ENCODE measurements at places on chromosomes 5 and 9.

GRCh38 chr5:11640158-11640873 lies 263.9 kb downstream of the CTNND2 start:
- DNase-seq, result no peak

GRCh38 chr9:3157011-3157410 lies 313.1 kb upstream of the PUM3 start:
- no peak for DNase-seq

GRCh38 chr5:71456362-71456743 lies 902 bp downstream of the BDP1 start:
- no peak for DNase-seq

DNA sequence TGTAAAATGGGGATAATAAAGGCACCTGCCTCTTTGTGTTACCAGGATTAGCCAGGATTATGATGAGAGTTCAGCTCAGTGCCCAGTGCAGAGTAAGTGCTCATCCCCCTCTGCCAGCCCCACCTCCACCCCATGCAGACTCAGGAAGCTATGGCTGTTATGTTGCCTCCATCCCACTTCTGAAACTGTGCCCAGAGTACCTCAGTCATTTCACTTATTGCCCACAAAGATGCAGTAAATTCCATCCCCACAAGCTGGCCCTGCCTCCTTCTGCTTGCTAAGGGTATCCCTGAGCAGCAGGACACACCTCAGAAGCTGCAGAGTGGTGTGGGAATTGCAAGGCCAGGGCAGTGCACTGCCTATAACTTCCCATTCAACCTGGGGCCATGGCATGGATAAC lies 415.1 kb downstream of the SPOCK1 start:
- no peak for DNase-seq

GRCh38 chr5:157252711-157253465 lies 13.0 kb upstream of the CYFIP2 start:
- DNase-seq, result no peak

- DNase-seq, result no peak
Measured at GRCh38 chr9:1962122-1962521, 53.0 kb upstream of the SMARCA2 start.

DNA sequence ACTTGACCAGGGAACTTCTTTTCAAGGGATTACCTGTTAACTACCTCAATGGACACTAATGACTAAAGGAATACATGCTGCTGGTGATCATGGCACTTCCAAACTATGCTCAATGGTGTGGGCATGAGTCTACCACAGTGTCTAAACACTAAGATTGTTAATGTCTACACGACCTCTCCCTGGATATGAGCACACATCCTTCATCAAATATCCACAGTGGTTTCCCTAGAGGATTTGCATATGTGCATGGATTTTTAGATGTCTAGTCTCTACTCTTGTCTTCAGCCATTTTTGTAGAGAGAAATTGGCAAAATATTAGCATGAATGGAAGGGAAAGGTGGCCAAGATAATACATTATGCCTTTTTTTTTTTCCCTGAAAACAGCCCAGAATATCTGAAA lies 113.3 kb upstream of the CCDC152 start:
- no peak for DNase-seq

GRCh38 chr9:82406456-82407085 lies 418.0 kb downstream of the SPATA31D1 start:
- no peak for DNase-seq

- no peak for DNase-seq
Measured at GRCh38 chr9:99694393-99694792, 127.3 kb upstream of the NR4A3 start.

GRCh38 chr9:102479191-102479590 lies 515.9 kb upstream of the CYLC2 start:
- DNase-seq, result no peak

- no peak for DNase-seq
Measured at GRCh38 chr5:53001541-53001940, 12.4 kb downstream of the ITGA2 start.

- no peak for DNase-seq
Measured at GRCh38 chr9:81737871-81738507, 48.6 kb upstream of the TLE1 start.

- DNase-seq, result no peak
Measured at GRCh38 chr5:97142521-97143254, at the start of gene LIX1. Gene LIX1, minus strand, starts transcription at chr5:97142611. Its CDS starts 35 bp downstream, at chr5:97142576.

GRCh38 chr5:15772131-15772530 lies 272.2 kb downstream of the FBXL7 start:
- DNase-seq, result no peak

- DNase-seq, result no peak
Measured at GRCh38 chr5:103057208-103058130, 62.5 kb downstream of the GIN1 start.

DNA sequence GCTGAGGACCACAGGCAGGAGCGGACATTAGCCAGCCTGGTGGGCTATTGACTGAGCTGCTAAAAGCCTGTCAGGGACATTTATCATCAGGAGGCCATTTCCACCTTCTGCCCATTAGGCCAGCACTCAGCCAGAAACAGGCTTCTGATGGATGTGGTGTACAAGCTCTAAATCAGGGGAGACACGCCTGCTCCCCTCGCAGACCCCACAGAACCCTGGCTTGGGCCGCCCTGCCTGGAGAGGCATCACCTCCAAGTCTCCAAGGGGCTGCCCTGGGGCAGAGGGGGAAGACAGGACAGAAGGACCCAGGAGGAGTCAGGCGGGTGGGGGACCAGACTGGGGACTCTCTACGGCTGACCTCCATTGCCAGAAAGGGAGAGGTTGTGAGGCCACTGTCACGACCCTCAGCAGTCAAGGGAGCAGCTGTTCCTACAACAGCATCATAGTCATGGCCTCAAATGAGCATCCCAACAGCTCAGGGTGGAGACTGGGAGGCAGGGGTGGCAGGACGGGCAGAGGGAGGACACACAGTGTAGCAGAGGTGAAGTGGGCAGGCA lies 24.0 kb upstream of the TRIM14 start:
- no peak for DNase-seq

GRCh38 chr9:133135146-133135745 lies 14.2 kb upstream of the RALGDS start:
- DNase-seq, result no peak

GRCh38 chr5:95892784-95893354 lies 68.8 kb downstream of the ELL2 start:
- DNase-seq, result no peak

DNA sequence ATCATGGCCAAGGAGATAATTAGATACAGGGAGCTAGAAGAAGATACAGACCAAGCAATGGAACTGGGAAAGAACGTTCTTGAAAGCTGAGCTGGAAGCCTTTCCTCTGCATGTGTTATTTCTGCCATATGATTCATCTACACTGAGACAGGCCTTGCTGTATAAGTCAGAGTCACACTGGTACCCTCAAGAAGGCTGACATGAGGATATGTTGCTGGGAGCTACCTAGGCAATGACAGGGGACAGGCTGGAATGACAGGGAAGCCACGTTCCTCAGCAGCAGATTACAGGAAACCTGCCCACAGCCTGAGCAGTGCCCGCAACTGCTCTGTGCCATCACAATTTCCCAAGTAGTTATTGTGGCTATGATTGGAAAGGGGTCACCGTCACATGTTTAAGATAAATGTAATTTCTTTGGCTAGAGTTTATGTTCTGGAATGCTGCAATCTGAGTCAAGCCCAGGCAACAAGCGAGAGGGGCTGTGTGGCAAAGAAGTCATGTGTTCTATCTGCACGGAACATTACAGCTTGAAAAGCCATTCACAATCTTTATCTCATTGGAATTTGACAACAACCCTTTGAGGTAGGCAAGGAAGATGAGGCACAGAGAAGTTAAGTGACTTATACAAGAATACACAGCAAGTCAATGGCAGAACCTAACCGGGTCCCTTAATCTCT lies 108.2 kb downstream of the TTLL11 start:
- no peak for DNase-seq

Data from stimulated activated CD4-positive, alpha-beta T cell treated with anti-CD3 and anti-CD28 coated beads, Interleukin-1b, Interleukin-23, amount 100 ng/mL, for 4 hours (primary cell).